ENCODE measurements at places on chromosomes 11 and 22.

DNA sequence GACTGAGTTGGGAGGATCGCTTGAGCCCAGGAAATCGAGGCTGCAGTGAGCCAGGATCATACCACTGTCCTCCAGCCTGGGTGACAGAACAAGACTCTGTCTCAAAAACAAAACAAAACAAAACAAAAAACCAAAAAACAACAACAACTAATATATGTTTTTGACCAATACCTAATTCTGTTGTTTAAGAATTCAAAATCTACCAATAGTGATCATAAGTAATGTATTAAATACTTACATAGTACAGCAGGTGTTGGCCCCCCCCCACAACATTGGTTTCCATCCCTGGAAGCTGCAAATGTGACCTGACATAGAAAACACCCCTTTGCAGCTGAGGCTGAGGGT lies 74.7 kb downstream of the KCNQ1 start:
- no peak for DNase-seq

DNA sequence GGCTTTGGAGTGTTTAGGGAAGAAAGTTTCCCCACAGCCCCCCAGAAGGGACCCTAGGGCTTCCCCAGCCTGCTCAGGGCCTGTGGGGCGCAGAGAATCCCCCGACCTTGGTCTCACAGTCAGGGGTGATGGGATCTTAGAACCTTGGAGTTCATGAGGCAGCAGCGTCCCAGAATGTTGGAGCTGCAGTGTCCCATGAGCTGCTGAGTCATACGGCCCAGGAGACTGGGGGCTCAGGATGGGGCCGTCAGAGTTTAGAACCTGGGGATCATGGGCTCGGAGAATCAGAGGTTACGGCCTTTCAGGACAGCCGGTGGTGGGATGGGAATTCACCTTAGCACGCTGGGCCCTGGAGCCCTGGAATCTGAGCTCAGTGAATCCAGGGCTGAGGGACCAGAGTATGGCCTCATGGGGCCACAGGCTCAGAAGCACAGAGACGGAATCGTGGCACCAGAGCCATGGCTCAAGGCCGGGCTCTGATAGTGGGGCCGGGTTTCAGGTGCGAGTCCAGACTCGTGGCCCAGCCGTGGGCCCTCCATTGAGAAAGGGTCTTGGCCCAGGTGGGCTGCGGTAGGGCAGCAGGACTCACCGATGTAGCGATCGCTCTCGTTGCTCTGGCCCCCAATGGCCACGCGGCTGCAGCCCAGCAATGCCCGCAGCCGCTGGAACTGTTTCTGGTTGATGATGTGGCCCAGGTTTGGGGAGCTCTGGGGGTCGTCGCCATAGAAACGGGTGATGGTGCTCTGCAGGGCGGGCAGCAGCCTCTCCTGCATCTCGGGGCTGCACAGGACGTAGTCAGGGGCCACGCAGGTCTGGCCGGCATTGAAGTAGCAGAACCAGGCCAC lies 9.5 kb downstream of the ALDH3B2 start:
- DNase-seq, result no peak

DNA sequence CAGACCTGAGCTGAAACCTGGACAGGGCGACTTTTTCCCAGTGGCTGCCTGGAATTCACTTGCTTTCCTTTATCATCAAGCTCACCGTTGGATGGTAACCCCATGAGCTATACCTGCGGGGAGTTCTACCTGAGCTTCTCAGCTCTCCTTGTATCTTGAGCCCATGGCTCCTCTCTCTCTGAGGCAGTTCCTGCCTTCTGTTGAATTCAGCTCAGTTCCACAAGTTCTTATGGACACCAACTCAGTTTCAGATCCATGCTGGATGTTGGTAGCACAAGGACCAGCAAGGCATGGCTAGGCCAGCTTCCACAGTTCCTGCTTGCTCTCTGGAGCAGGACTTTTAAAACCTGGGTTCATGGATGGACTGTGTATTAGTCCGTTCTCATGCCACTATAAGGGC lies 58.3 kb upstream of the AMPD3 start:
- DNase-seq, result no peak

GRCh38 chr11:28259177-28259843 lies 151.1 kb downstream of the METTL15 start:
- DNase-seq, result no peak

GRCh38 chr22:29306175-29306834 lies at the start of gene GAS2L1:
GAS2L1 (plus strand) TSS chr22:29306650; CDS start chr22:29308106, 1,456 bp downstream.
- DNase-seq, result no peak

- DNase-seq, result no peak
Observed at GRCh38 chr11:131534611-131535010, 164.2 kb downstream of the NTM start.

Measured in stimulated activated CD8-positive, alpha-beta memory T cell treated with anti-CD3 and anti-CD28 coated beads, Interleukin-2, amount 100 ng/mL, for 1 hour (primary cell).